ENCODE measurements at places on chromosomes 6 and 20. TPM values are rescaled to one million over a fixed set of nuclear protein-coding genes. Genes with fewer than 3 reads are reported as not detected.

- no peak overlapping the region for H3K27ac ChIP-seq
- H3K27me3 ChIP-seq: no peaks in the 10 kb centered on the region
- H3K36me3 ChIP-seq: no peaks in the 10 kb centered on the region
- no peak for DNase-seq
- H3K4me1 ChIP-seq: no peaks in the 10 kb centered on the region
Measured at GRCh38 chr6:101352316-101352715, 41.2 kb upstream of the GRIK2 start.

- no peaks in the 10 kb centered on the region for H3K36me3 ChIP-seq
- no peak overlapping the region for H3K27ac ChIP-seq
- DNase-seq: no peak
Measured at GRCh38 chr20:47535088-47535487, 33.4 kb downstream of the NCOA3 start.

- no peak for DNase-seq
- H3K27ac ChIP-seq: no peak overlapping the region
- no peaks in the 10 kb centered on the region for H3K4me1 ChIP-seq
Measured at GRCh38 chr20:44357020-44357419, 1.5 kb downstream of the HNF4A start.

DNA sequence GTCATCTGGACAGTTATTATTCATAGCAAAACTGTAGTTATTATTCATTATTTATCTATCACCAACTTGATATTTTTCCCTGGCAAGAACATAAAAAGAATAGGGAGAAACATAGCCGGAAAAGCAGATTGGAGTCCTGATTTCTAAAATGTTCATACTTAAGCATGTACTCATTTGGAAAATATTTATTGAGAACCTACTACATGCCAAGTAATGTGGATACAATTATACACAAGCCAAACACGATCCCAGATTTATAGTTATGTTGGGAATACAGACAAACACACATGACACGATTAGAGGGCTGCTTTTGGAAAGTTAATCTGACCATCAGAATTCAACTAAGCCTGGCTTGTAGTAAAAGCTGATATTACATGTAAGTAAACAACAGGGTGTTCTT lies 30.7 kb downstream of the ARHGAP18 start:
- H3K4me3 ChIP-seq: no peak overlapping the region
- H3K27ac ChIP-seq: no peak overlapping the region
- no peak for DNase-seq
- peaks cover 2% of the 10 kb centered on the region for H3K36me3 ChIP-seq
- H3K27me3 ChIP-seq: no peaks in the 10 kb centered on the region

DNA sequence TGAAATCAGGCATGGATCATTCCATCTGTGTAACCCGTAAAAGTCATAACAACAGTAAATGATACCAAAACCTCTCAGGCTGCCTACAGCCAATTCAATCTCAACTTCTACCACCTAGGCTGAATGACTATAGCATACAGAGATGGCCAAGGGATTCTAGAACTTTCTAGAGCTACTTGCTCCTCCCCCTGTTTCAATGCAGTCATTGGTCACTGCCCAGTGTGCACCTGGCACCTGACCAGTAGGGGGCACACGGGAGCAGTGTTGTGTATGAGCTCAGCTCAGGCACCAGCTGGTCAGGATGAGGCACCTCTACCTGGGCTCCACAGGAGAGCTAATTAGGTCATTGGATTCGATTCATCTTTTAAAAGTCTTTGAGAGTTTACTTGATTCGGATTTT lies 86.2 kb downstream of the PLEKHG1 start:
- no peaks in the 10 kb centered on the region for H3K4me1 ChIP-seq
- no peak for DNase-seq

GRCh38 chr20:33147299-33147698 lies 20.7 kb upstream of the BPIFA2 start:
- H3K4me3 ChIP-seq: no peak overlapping the region
- 0 out of 2 replicates have a peak, but pooled peaks cover 3% of the 10 kb centered on the region for H3K27me3 ChIP-seq
- H3K27ac ChIP-seq: no peak overlapping the region
- H3K36me3 ChIP-seq: no peaks in the 10 kb centered on the region

DNA sequence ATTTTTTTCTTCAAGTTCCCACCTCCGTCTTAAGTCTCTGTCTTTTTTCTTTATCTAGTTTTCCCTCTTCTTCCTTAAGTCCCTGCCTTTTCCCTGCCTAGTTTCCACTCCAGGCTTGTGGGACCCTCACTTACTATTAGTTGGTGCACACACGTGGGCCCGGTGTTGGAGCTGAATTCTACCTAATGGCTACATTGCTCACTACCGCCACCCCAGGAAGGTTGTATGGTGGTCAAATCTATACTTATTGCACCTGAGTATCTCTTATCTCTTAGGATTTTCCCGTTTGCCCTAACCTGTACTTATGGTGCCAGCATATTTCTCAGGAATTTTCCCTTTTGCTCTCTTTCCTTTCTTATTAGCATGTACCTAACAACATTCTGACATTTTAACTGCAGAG lies 692.8 kb downstream of the EPM2A start:
- no peak overlapping the region for H3K27ac ChIP-seq
- no peaks in the 10 kb centered on the region for H3K36me3 ChIP-seq
- no peak for DNase-seq
- H3K27me3 ChIP-seq: no peaks in the 10 kb centered on the region
- no peak overlapping the region for H3K4me3 ChIP-seq

DNA sequence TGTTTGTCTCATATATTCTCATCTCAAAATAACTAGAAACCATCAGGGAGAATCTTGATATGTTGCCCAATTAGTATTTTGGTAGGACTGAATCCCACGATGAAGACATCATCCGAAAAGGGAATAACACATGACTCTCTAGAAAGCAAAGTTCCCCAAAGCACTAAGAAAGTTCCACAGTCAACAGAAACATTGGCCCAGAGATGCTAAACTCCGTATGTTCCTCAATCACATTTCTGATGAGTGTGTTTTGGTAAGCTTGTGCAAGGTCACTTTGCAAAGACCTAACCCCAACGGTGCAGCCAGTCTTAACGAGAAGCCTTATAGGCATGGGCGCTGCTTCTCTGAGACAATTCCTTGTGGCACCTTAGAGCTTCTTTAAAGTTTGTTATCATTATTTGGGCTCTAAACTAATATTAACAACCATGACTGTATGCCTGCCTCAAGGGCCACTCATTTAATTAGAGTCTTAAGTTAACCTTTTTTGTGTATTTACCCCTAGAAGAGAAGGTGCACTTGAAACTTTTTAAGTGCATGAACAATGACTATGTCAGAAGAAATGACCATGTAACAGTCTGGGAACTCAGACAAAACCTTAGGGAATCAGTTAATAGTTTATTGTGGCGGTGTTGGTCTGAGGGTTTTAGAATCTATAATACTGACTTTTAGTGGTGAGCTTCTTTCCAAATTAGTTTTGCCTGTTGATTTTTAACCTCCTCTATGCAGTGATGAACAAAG lies 202.0 kb upstream of the RAB32 start:
- no peaks in the 10 kb centered on the region for H3K27me3 ChIP-seq
- no peak overlapping the region for H3K4me3 ChIP-seq
- H3K4me1 ChIP-seq: peaks cover 7% of the 10 kb centered on the region
- no peak overlapping the region for H3K27ac ChIP-seq
- DNase-seq: no peak

DNA sequence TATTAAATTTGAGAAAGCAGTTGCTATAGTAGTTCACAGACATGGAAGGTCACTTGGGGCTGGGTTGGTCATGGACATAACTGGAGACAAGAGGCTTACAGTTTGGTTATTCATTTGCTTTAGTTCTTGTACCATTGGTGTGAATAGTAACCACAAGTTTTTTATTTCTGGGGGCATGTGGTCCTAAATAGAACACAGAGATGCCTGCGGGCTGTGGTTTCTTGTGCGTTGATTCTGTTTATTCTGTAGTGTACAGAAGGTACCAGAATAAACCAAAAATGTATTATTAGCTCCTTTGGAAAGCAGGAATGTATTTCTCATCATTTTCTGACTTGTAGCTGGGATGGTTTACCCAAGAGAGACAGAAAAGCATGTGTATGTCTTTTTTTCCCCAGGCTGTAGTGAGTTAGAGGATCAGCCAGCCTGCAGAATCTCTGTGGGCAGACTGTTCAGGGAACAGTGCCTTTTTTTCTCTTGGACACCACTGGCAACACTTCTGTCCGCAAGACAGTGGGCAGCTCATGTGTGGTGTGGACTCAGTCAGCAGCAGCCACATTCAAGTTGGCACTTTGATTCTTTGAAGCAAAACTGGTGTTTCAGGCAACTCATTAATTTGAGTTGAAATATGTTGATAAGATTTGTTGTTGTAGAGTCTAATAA lies 122.1 kb downstream of the LRRC1 start:
- H3K27ac ChIP-seq: no peak overlapping the region
- peaks cover 20% of the 10 kb centered on the region for H3K4me1 ChIP-seq
- H3K4me3 ChIP-seq: no peak overlapping the region
- no peak for DNase-seq

DNA sequence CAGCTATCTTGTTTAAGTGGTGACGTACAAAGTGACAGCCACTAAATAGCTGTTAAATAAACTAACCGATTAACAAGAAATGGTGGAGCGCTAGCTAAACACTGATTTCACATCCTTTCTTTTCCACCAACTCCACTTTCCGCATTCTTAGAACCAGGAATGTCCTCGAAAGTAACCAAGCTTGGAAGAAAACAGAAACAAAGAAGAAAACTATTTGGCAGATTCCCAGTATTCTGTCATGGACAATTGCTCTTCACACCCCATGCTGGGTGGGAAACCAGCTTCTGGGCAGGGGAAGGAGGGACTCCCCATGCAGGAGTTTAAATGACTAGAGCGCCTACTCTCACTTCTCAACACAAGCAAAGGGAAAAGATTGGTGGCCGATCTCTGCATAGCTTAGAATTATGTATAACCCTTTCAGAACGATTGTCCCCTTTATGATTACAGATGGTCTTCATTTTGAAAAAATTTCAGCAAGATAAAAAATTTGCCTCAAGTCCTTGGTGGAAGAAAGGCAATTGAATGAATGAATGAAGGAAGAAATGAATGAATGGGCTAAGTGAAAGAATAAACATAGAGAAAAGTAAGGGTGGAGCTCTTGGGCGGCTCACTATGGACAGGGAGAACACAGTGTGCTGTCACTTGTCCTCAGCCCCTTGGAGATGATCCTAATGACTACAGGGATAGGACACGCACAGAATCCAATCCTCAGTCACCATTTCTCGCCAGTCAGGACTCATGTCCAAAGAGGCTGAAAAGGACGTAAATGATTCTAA lies 148.7 kb upstream of the NEDD9 start:
- H3K4me3 ChIP-seq: no peak overlapping the region
- peaks cover 30% of the 10 kb centered on the region for H3K4me1 ChIP-seq
- no peaks in the 10 kb centered on the region for H3K27me3 ChIP-seq
- DNase-seq: peak; percentile 61
- no peaks in the 10 kb centered on the region for H3K36me3 ChIP-seq

DNA sequence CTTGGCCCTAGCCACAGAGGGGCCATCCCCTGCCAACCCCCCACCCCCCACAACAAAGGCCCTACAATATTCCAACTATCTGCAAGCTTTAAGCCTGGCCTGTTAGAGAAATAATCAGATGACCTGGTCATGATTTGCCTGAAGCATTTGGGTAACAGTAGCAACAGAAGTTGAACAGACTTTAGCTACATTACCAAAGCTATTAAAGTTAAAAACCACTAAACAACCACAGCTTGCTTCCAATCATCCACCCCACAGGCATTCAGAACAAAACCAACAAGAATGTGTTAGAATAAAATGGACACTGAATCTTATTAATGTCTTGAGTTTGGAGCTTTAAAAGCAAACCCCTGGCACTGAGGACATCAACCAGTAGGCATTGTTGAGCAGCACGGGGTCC lies 250.9 kb downstream of the LRFN2 start:
- no peak overlapping the region for H3K27ac ChIP-seq
- no peaks in the 10 kb centered on the region for H3K4me1 ChIP-seq
- no peak overlapping the region for H3K4me3 ChIP-seq
- DNase-seq: no peak
- H3K27me3 ChIP-seq: no peaks in the 10 kb centered on the region

DNA sequence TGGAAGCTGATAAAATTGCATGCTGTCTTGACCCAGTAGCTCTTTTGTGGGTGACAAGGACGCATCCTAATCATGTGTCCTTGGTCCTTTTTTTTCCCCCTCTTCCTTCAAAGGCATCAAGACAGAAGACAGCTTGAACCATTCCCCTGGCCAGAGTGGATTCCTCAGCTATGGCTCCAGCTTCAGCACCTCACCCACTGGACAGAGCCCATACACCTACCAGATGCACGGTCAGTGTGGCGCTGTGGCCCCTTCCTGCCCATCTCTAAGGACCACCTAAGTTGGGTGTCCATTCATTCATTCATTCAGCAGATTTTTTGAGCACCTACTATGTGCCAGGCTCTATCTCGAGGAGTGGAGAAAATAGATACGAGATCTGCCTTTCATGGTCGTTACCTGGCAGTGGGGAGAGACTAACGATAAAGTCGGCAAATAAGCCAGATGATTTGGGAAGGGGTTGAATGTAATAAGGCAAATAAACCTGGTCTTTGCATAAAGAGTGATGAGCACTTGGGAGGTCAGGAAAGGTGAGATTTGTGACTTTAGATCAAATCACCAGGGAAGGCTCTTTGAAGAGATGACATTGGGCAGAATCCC lies 121.5 kb downstream of the EYA2 start:
- H3K27ac ChIP-seq: no peak overlapping the region
- H3K27me3 ChIP-seq: peaks cover 3% of the 10 kb centered on the region
- no peaks in the 10 kb centered on the region for H3K36me3 ChIP-seq
- no peak overlapping the region for H3K4me3 ChIP-seq
- no peak for DNase-seq

GRCh38 chr6:79438030-79438429 lies 99.2 kb downstream of the LCA5 start:
- H3K36me3 ChIP-seq: no peaks in the 10 kb centered on the region
- no peak overlapping the region for H3K4me3 ChIP-seq
- H3K27me3 ChIP-seq: no peaks in the 10 kb centered on the region

DNA sequence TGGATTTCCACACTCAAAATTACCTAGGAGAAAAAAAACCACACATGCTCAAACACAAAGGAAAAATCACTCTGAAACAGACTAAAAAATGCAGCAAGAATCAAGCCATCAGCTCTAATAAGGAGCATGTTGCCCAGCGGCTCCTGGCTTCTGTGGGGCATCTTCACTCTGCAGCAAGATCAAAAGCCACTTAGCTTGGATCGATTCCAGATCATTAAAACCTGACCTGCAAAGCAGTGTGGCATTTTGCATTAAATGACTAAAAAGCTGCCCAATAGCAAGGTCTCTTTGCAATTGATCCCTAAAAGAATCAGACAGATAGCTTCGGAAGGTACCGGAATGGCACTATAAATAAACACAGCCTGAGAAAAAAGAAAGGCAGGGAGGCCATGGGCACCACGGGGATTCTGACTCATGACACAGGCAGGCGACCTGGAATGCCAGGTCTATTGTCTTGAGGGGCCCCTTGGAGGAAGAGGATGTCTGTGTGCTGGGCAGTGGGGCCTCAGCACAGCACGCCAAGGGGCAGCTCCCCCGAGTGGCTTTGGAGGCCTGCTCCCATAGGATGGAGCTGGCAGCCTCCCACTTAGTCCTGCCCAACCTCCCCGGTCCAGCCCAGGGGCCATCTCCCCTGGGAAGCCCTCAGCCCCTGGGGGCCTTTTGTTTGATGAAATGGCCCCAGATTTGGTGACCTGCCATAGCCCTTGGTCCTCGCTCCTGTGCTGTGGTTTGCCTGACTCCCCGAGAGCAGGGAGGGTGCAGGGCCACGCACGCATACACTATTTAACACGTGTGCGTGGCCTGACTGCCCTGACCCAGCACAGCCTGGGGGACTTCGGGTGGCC lies 7.6 kb downstream of the LEMD2 start:
- H3K27me3 ChIP-seq: no peaks in the 10 kb centered on the region
- H3K36me3 ChIP-seq: peaks cover 86% of the 10 kb centered on the region
- no peak overlapping the region for H3K4me3 ChIP-seq
- peak; percentile 98 for DNase-seq
- peaks cover 56% of the 10 kb centered on the region for H3K4me1 ChIP-seq

The CCN5 gene
- total RNA-seq: not detected

The NEURL2 gene
- total RNA-seq: 2.7 TPM

The EFCAB8 gene
- total RNA-seq: 0.06 TPM

The ATAT1 gene
- 0.66 TPM for total RNA-seq

The GSTA2 gene
- not detected for total RNA-seq

The KIF13A gene
- 31.5 TPM for total RNA-seq

The HTR1E gene
- not detected for total RNA-seq

All from SJSA1 (cell line).